HFFc6 (cell line): ENCODE measurements at places on chromosomes 16 and 17. TPM values are rescaled to one million over a fixed set of nuclear protein-coding genes. Genes with fewer than 3 reads are reported as not detected.

GRCh38 chr17:17824119-17824782, 12.5 kb downstream of the SREBF1 start:
- DNase-seq: no peak

DNA sequence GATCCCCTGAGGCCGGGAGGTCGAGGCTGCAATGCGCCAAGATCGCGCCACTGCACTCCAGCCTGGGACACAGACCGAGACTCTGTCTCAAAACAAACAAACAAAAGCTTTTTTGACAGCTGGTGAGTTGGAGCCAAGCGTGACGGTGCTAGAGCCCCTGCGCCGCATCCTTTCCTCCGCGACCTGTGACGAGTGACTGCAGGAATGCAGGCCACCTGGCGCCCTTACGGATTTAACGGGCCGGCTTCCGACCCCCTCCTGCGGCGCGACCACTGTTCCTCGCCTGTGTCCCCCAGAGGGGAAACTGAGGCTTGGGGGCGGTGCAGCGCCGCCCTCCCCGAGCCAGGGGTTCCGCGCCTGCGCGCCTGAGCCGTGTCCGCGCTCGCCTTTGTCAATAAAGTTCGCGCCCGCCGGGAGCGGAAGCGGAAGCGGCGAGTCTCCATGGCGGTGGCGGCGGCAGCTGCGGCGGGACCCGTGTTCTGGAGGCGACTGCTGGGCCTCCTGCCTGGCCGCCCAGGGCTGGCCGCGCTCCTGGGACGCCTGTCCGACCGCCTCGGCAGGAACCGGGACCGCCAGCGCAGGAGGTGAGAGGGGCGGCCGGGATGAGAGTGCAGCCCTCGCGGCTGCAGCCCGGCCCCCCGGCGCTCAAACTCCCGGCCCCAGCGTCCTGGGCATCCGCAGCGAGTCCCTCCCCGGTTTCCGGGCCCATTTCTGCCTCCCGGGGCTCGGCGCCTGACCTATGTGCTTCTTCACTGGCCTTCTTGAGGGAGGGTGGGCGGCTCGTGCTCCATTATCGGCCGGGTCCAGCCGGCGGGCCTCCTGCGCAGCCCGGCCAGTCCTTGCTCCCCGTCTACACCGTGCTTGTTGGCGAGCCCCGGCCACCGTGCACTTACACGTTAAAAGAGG, at the start of gene PGS1:
TSS of gene PGS1 (plus strand) at position 425 of the 906 bp plus-strand sequence. CDS start at position 442, 17 bp downstream.
- peak; percentile 62 for DNase-seq

- no peak for DNase-seq
Observed at GRCh38 chr16:71250461-71251235, 20.1 kb upstream of the HYDIN start.

GRCh38 chr17:6831661-6832263, at the start of gene TEKT1:
TEKT1 (minus strand) TSS chr17:6831729; CDS start chr17:6830376, 1,353 bp downstream.
- peak; percentile 16 for DNase-seq

GRCh38 chr17:74431568-74432423, at the start of gene GPRC5C:
GPRC5C (plus strand) TSS chr17:74432088; CDS start chr17:74439777, 7,689 bp downstream.
- DNase-seq: no peak

DNA sequence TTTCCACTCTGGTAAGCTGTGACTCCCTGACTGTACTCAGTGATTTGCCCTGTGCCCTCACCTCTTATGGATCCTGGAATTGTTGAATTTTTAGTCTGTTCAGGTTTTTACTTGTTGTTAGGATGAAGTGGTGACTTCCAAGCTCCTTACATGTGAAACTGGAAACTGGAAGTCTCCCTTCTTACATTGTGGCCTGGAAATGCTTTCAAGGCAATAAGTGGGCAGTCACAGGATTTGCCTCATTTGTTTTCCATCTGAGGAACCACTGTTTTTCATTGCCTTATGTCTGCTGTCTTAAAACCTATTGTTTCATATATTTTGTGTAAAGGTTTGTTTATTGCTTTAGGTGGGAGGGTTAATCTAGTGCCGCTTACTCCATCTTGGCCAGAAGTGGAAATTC, 155.8 kb downstream of the CYB561 start:
- DNase-seq: no peak

DNA sequence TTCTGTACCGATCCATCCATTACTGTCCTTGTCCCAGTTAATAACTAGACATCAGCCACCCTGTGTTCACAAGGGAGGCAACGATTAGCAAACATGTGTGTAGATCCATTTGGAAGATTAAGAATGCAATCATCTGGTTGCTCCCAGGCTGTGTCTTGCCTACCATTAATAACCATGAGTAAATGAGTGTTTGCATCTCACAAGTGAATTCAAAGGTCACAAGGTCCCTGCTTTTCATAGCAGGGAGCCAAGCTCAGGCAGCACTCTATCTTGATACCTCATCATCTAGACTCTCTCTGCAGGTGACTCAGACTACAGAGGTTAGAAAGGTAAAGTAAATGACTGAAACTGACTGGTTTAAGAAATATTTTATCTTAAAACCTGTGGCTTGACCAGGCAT, 25.3 kb downstream of the VWA3A start:
- DNase-seq: no peak

GRCh38 chr16:65604771-65605170, 482.9 kb upstream of the CDH11 start:
- DNase-seq: no peak

DNA sequence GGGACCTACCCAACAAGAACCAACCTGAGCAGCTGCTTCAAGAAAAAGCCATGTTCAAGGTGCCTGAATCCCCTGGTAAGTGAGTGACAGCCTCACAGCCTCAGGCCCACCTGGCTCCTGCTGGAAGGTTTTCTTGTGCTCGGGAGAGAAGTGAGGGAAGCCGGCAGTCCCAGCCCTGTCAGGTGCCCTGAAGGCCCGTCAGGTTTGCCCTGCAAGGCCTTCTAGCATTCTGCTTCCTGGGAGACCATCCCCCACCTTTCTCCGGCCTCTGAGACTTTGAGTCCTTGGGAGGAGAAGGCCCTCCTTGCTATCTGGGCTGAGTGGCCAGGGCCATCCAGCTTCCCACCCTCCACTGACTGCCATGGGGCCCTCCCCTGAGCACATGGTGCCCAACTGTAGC, 166.7 kb upstream of the ZNF267 start:
- no peak for DNase-seq

AATK gene
- 0.15 to 0.60 TPM (median 0.54 TPM) in 3 replicates for total RNA-seq
